RWPE2 (cell line): ENCODE measurements at places on chromosomes 16 and 17.

GRCh38 chr16:85491798-85492294 is 121.3 kb upstream of the GSE1 start:
- no peak for DNase-seq
- no peak overlapping the region for H3K27ac ChIP-seq
- no peak overlapping the region for H3K4me3 ChIP-seq
- H3K4me1 ChIP-seq, result peaks cover 10% of the 10 kb centered on the region

DNA sequence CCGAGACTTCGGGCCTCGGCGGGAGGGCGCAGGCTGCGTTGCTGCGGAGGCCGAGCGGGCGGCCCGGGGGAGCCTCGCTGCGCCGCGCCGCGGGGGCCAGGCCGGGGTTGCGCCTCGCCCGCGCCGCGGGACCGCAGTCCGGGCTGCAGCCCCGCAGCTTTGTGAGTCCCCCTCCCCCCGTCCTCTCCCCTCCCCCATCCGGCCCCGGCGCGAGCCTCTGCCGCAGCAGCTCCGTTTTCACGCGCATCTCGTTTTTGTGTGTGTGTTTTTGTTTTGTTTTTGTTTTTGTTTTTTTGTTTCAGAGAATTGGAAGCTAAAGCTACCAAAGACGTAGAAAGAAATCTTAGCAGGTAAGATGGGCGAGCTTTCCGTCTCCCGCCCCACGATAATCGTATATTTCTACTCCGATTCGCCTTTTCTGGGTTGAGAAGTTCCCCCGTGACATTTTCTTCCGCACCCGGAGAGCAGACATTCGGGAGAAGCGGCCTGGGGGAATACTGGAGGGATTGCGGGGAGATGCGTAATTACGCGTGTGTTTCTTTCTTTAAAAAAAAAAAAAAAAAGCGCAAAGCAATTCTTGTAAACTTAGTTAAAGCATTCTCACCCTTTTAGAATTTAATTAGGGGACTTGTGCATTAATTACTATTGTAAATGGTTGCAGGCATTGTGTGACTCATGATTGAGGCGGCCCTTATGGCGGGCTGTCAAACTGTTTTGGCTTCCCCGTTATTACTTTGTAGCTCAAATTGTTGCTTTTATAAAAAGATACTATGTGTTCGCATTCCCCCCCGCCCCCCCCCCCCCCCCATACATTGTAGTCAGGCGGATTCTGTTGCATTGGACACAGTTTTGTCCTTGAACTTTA is 732 bp downstream of the TNRC6A start:
- peak overlapping the region; percentile 91 for H3K27ac ChIP-seq
- DNase-seq, result no peak
- H3K4me3 ChIP-seq, result peak overlapping the region; percentile 81
- H3K4me1 ChIP-seq, result peaks cover 13% of the 10 kb centered on the region

- DNase-seq, result no peak
- peaks cover 24% of the 10 kb centered on the region for H3K4me1 ChIP-seq
- no peak overlapping the region for H3K4me3 ChIP-seq
- peaks cover 19% of the 10 kb centered on the region for H3K36me3 ChIP-seq
Observed at GRCh38 chr17:17107891-17108431, 65.7 kb downstream of the MPRIP start.

- H3K27me3 ChIP-seq, result no peaks in the 10 kb centered on the region
- no peak overlapping the region for H3K27ac ChIP-seq
- no peak overlapping the region for H3K4me3 ChIP-seq
- H3K4me1 ChIP-seq, result no peaks in the 10 kb centered on the region
- H3K36me3 ChIP-seq, result peaks cover 16% of the 10 kb centered on the region
Observed at GRCh38 chr16:29839822-29840221, 19.6 kb downstream of the MVP start.

DNA sequence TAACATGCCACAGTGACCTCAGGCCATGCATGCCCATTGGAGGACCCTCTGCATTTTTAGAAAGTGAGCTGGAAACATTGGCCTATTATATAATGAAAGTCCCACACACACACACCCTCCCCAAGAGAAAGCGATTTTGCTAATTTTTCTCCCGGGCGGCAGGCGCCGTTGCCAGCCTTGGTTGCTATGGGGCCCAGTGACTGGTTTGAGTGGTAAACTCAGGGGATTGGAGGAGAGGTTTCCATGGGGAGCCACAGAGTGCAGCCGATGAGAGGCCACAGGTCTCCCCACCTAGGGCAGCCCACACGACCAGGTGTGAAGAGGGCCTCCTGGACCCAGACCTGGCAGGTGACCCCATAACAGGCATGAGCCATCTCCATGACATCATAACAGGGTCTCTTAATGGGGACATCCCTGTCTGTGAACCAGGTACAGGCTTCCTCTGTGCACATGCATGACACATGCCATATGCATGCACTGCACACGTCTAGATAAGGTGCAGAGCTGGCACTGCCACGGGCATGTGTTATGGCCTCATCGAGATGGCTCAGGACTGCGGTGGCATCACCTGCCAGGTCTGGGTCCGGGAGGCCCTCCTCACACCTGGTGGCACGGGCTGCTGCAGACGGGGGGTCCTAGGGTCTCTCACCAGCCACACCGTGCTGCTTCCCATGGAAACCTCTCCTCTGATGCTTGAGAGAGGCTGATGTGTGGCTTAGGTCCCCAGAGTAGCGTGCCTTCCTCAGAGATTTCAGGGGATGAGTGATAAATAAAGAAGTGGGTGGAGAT is 144.1 kb downstream of the RBFOX3 start:
- H3K4me1 ChIP-seq, result no peaks in the 10 kb centered on the region
- H3K27me3 ChIP-seq, result peaks cover 67% of the 10 kb centered on the region
- no peak overlapping the region for H3K4me3 ChIP-seq
- no peaks in the 10 kb centered on the region for H3K36me3 ChIP-seq
- DNase-seq, result no peak

GRCh38 chr16:866252-866896 is 65.8 kb upstream of the GNG13 start:
- H3K27ac ChIP-seq, result no peak overlapping the region
- no peaks in the 10 kb centered on the region for H3K36me3 ChIP-seq

DNA sequence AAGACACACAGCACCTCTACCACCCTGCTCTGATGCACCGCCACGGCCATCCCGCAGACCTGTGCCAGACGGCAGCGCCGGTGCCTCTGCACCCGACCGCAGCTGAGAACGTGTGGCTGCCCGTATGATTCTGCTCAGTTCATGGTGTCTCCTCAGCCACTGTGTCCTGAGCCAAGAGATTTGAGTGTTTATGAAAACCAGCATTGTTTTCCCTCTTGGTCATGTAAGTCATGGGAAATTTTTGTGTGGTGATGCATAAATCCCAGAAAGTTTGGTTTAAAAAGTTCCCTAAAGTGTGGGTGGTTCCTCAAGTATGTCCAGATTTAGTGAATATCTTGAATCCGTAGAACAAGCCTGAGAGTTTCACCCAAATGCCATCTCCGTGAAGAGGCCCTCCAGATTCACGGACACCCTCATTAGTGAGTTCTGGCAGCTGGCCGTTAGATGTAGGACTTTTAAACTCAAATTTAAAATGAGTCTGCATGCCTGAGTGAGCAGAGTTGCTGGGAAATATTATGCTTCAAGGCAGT is 57.6 kb downstream of the CDRT4 start:
- no peak overlapping the region for H3K4me3 ChIP-seq
- H3K4me1 ChIP-seq, result peaks cover 5% of the 10 kb centered on the region
- H3K27ac ChIP-seq, result no peak overlapping the region
- no peaks in the 10 kb centered on the region for H3K27me3 ChIP-seq
- no peaks in the 10 kb centered on the region for H3K36me3 ChIP-seq

GRCh38 chr17:77450742-77451244 is 310.0 kb downstream of the SEC14L1 start:
- no peaks in the 10 kb centered on the region for H3K27me3 ChIP-seq
- peaks cover 62% of the 10 kb centered on the region for H3K4me1 ChIP-seq
- H3K27ac ChIP-seq, result peak overlapping the region; percentile 88

- H3K27me3 ChIP-seq, result no peaks in the 10 kb centered on the region
- no peak overlapping the region for H3K27ac ChIP-seq
- H3K4me1 ChIP-seq, result no peaks in the 10 kb centered on the region
- H3K4me3 ChIP-seq, result no peak overlapping the region
- DNase-seq, result no peak
- H3K36me3 ChIP-seq, result no peaks in the 10 kb centered on the region
Observed at GRCh38 chr16:56225017-56225742, 33.9 kb downstream of the GNAO1 start.

DNA sequence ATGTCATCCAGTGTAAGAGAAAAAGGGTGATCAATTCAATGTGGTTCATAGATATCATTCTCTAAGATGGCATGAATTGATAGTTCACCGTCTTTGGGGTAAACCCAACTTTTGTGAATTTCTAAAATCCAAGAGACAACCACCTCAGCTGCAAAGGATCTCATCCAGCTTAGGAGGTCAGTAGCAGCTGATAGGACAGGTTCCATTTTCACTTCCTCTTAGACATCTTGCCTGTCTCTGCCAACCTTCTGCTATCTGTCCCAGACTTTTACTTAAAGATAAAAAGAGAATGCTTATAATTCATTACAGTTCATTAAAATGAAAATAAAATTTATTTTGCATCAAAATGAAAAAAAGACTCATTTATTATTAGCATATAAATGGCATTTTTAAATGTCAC is 468.2 kb downstream of the XYLT1 start:
- H3K36me3 ChIP-seq, result no peaks in the 10 kb centered on the region
- H3K27ac ChIP-seq, result no peak overlapping the region
- DNase-seq, result no peak
- H3K4me1 ChIP-seq, result no peaks in the 10 kb centered on the region
- H3K4me3 ChIP-seq, result no peak overlapping the region

DNA sequence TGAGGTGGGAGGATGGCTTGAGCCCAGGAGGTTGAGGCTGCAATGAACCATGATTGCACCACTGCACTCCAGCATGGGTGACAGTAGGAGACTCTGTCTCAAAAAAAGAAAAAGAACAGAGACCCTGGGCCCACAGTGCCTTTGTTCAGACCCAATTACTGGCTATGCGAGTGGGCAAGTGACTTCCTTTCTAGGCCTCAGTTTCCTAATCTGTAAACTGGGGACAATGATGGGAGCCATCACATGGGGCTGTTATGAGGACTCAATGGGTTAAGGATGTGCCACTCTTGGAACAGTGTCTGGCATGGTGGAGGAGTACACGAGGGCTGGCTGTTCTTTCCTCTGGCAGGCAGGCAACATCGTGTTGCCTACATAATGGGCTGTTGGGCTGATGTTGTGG is 47.3 kb upstream of the NDRG4 start:
- no peak for DNase-seq
- H3K36me3 ChIP-seq, result no peaks in the 10 kb centered on the region
- peaks cover 4% of the 10 kb centered on the region for H3K4me1 ChIP-seq
- H3K27ac ChIP-seq, result no peak overlapping the region
- no peak overlapping the region for H3K4me3 ChIP-seq

DNA sequence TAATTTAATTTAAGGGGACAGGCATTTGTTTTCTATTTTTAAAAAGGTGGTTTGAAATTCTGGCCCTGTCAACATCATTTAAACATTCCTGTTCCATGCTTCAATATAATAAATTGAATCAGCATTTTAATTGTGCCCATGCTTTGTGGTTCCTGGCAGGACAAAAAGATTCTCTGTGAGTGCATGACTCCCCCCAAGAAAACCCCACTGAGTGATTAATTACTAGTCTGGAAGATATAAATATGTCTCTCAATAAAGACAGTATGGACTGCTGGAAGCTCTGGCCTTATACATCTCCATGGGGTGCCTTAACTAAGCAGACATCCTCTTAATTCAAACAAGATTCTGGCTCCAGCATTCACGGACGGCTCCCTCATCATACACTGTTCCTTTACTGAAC is 95.0 kb upstream of the PSMD7 start:
- no peaks in the 10 kb centered on the region for H3K4me1 ChIP-seq
- no peak overlapping the region for H3K27ac ChIP-seq
- no peak overlapping the region for H3K4me3 ChIP-seq
- no peaks in the 10 kb centered on the region for H3K36me3 ChIP-seq
- peaks cover 30% of the 10 kb centered on the region for H3K27me3 ChIP-seq
- DNase-seq, result no peak

- no peak overlapping the region for H3K4me3 ChIP-seq
- H3K4me1 ChIP-seq, result peaks cover 38% of the 10 kb centered on the region
- DNase-seq, result no peak
- no peaks in the 10 kb centered on the region for H3K36me3 ChIP-seq
Observed at GRCh38 chr17:15955793-15956541, 11.0 kb downstream of the ADORA2B start.

DNA sequence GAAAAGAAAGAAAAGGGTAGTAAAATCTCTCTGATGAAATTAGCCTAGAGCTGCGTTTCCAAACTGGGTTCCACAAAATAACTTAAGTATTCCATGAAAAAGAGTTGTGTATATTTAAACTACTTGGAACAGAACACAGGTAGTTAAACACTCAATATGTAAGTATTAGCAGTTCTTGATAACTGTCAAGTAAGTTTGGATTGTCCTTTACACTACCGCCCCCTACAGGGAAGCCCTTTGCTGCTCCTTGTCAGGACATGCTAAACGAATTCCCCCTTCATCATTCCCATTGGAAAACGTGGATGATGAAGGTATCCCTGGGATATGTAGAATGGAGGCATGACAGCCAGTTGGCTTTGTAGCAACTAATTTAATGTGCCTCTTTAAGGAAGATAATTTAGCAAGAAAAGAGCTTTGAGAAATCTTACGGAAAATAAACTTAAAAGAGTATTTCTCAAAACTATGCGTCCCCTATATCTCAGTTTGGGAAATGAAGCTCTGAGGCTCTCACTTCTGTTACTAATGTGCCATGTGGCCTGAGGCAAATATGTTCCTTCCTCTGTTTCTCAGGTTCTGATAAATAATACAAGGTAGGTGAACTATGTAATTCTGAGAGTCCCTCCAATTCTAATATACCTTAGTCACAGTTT is 18.8 kb downstream of the NCBP3 start:
- H3K27ac ChIP-seq, result no peak overlapping the region
- DNase-seq, result no peak
- H3K4me1 ChIP-seq, result no peaks in the 10 kb centered on the region
- H3K4me3 ChIP-seq, result no peak overlapping the region
- peaks cover 77% of the 10 kb centered on the region for H3K36me3 ChIP-seq

DNA sequence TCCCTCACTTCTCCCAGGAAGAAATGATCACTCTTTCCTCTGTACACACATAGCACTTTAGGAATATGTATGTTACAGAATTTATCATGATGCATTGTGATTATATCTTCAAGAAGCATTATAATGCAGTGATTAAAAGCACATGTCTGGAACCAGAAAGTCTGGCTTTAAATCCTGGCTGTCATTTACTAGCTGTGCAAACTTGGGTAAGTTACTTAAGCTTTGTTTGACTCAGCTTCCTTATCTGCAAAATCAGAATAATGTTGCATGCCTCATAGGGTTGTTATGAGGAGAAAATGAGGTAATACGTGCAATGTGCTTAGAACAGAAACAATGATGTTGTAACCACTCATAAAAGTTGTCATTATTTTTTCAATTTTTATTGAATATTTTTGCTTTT is 156.3 kb upstream of the ZKSCAN2 start:
- no peaks in the 10 kb centered on the region for H3K4me1 ChIP-seq
- DNase-seq, result no peak
- no peak overlapping the region for H3K4me3 ChIP-seq
- H3K36me3 ChIP-seq, result no peaks in the 10 kb centered on the region
- no peak overlapping the region for H3K27ac ChIP-seq

DNA sequence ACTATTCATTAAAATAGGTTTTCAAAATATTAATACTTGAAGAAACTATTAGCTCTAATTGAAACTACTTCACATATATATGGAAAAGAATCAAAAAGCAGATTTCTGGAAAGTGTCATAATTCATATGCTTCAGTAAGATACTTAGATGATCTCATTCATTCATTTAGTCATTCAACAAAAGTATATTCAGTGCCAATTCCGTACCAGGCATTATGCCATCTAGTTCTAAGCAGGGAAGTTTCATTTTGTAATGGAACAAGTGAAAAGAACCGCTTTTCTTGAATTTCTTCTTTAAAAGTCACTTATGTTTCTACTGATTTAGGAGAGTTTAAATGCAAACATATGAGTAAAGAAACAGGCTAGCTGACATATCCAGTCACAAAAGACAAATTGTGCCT is 118.3 kb upstream of the FAM20A start:
- no peaks in the 10 kb centered on the region for H3K36me3 ChIP-seq
- no peaks in the 10 kb centered on the region for H3K4me1 ChIP-seq
- no peak overlapping the region for H3K27ac ChIP-seq
- H3K4me3 ChIP-seq, result no peak overlapping the region
- no peaks in the 10 kb centered on the region for H3K27me3 ChIP-seq
- no peak for DNase-seq
